ENCODE measurements at places on chromosomes 12 and 14.

DNA sequence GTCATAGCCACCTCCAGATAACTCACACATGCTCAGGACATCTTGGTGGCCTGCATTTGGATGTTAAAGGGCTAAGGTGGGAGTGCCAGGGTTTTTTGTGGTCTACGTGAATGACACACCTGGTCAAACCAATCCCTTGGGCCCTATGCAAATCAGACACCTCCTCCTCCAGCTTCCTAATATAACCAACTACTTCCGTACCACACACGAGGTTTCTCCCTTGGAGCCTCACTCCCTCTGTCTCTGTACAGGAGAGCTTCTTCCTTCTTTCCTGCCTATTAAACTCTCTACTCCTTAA is 19.6 kb downstream of the APOBEC1 start:
- DNase-seq: no peak

GRCh38 chr12:106138633-106139421 is at the start of gene NUAK1:
TSS of gene NUAK1 (minus strand) at chr12:106138954. CDS start at chr12:106138653, 301 bp downstream.
- DNase-seq: no peak

DNA sequence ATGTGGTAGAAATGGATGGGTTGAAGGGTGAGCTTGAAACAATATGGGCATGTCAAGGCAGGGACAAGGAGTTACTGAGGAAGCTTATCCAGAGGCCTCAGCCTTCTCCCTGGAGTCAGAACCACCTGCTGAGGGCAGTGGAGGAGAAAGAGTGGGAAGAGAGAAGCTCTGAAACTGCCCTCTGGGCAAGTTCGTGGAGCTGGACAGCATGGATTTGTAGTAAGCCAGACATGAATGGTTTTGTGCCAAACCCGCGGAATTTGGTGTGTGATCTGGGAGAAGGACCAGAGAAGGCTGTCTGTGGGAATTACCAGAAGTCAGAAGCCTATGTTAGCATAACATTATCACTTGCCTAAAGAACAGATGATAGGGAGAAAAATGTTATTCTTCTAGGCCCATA is 164.8 kb downstream of the SLC41A2 start:
- no peak for DNase-seq

- no peak for DNase-seq
Observed at GRCh38 chr14:69979882-69980281, 100.7 kb downstream of the SMOC1 start.

GRCh38 chr14:106586098-106586704 is 1059.8 kb downstream of the TMEM121 start:
- no peak for DNase-seq

- no peak for DNase-seq
Observed at GRCh38 chr14:61140872-61141271, 140.3 kb downstream of the TMEM30B start.

DNA sequence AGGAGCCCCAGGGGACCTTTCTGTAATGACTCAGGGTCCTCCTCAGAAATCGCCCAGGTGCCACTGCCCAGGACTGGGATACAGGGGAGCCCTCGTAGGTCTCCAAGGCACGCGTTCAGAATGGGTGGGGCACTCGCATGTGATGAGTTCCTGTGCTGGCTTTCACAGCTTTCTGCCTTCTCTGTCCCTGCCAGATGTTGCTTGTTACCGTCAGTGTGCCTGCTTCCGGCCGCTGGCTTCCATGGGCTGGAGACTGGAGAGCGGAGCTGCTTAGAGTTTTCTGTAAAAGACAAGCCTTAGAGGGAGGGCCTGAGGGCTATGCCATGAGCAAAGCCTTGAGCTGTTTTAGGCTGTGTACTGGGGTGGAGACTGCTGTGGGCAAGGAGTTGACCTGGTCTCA is 75.0 kb upstream of the SLC24A4 start:
- no peak for DNase-seq

DNA sequence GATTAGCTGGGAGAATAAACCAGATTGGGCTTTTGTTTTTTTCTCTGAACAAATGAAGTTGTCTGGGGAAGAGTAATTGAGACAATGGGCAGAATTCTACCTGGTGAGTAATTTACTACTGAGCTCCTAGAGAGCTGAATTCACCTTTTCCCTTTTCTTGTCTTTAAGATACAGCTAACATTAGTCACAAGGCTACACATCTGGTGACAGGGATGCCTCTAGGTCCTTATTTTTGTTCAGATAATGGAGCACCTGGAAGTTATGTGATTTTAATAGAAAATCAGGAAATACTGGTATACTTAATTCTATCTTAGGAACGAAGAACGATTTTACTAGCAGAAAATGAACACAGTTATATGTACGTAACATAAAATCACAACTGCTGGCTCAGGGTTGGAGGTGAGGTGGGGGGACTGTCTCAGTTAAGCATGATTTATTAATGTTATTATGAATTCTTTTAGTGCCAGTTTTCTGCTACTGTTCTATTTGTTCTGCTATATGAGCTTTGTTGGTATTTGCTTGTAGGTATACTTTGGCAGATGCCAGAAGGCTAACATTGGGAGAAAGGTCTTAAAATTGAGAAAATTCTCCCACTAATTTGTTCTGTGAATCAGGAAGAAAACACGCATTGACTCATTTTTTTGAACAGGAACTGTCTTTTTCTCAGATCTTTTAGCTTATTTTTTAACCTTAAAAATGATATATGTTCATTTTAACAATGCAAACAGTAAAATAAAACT is 482.7 kb upstream of the RGS6 start:
- no peak for DNase-seq

GRCh38 chr12:68580911-68581310 is 29.8 kb upstream of the RAP1B start:
- no peak for DNase-seq

DNA sequence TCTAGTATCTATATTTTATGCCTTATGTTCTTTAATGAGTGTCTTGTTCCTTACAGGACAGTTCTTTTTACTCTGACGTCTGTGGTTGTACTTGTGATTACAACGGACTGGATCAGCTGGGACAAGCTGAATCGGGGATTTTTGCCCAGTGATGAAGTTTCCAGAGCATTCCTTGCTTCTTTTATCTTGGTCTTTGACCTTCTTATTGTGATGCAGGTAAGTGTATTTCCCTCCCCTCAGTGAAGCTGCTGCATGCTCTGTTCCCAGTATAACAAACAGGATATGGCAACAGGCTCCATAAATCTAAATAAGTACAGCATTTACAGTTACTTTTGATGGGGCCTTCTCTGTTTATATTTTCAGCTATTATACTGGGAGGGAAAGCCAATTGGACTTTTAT is 463.6 kb downstream of the TMEM117 start:
- DNase-seq: no peak

DNA sequence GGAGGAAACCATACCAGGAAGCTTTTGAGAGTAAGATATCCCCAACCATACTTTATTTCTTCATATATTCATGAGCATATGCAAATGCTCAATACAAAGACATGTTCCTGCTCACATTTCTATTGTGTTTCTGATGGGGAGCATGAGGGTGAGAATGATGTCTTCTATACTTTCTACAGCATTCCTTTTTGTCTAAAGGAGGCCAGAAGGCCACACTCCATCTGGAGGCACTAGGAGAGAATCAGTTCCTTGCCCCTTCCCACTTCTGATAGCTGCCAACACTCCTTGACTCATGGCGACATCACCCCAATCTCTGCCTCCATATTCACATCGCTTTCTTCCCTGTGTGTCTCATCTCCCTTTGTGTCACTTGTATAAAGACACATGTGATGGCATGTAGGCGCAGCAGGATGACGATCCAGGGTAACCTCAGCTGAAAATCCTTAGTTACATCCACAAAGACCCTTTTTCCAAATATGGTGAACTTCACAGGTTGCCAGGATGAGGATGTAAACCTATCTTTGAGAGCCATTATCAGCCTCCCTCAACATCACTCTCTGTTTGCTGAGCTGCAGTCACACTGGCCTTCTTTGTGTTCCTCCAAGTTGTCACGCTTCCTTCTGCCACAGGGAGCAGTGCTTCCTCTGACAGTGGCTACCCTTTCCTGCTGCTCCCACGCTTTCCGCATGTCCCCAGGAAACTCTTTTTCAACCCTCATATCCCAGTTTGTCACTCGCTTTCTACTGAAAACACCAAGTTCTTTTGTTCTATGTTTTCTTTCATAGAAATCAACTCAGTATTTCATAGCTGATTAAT is 96.9 kb downstream of the STXBP6 start:
- DNase-seq: no peak

DNA sequence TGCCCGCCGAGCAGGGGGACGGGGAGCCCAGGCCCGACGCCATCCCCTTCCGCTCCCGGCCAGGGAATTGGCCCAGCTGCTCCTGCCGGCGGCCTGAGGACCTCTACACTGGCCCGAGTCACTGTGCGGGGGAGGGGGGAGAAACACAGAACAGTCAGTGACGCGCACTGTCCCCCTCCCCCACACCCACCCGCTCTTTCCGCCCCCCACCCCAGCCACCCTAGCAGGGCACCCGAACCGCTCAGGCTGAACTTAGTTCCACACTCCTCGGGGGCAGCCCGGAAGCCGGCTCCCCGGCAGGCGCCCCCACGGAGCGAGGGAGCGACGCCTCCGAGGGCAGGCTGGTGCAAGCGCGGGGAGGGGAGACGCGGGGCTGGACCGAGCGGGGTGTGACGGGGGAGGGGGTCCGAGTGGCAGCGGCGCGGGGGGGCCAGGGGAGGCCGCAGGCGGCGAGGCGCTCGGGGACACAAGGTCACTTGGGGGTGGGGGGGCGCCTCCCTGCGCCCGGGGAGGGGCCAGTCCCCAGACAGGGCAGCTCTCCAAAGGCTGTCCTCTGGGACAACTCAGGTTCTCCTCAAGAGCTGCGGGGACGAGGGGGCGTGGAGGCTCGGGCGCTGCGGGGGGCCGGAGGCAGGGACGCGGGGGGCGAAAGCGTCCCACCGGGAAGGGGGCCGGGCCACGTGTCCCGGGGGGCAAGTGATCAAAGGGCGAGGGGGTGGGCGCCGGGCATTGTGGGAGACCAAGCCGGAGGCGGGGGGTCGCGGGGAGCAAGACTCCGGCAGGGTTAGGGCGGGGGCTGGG is 648 bp downstream of the CHD4 start:
- no peak for DNase-seq

GRCh38 chr12:20641106-20641505 is 54.0 kb upstream of the SLCO1C1 start:
- DNase-seq: no peak

DNA sequence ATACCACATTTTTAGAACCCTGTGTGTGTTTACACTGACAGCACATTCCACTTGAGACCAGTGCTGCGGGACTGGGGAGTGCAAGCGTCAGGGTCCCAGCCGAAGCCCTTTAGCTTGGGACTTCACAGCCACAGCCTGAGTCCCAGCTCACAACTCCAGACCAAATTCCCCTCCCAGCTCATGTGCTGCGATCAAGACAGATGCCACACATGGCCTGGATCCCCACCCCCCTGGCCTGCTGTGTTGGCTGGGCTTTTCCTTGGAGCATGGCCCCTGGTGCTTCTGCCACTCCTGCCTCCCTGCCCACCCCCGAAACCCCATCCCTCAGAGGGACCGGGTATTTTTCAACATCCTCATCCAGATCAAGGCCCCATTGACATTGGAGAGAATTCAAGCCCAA is 63.7 kb downstream of the WDR20 start:
- no peak for DNase-seq

DNA sequence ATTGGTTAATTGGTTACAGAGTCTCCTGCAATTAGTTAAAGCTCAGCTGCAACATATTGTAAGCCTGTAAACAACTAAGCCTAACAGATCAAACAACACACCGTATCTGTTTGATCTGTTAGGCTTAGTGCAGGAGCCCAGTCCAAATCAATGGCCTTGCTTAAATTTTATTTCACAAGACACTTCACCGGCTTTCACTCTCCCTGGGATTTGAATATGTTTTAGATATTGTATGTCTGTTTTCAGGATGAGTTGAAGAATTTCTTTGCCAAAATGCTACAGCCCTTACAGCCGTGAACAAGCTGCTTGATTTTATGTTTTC is 5.5 kb upstream of the RNASE1 start:
- no peak for DNase-seq

- no peak for DNase-seq
Observed at GRCh38 chr14:25239170-25239569, 189.2 kb upstream of the STXBP6 start.

GRCh38 chr14:38496092-38496491 is 240.2 kb upstream of the CLEC14A start:
- DNase-seq: no peak

GRCh38 chr12:16220120-16220519 is 57.4 kb downstream of the SLC15A5 start:
- no peak for DNase-seq

DNA sequence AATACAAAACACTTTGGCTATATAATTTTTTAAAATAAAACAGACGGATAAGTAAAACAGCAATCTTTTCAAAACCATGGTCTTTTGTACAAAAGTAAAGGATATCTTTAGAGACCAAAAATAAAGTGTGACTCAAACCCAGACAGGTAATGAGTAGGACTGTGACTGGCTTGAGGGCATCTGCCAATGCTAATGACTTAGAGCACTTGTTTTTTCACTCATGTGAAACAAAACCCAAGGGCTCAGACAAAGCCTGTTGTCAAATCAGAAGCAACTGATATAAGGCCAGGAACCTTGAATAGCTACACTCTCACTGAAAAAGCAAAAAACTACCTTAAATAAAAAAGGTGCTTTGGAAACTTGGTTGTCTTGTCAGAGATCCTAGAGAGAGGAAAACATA is 357.4 kb downstream of the TMEM117 start:
- no peak for DNase-seq

- DNase-seq: no peak
Observed at GRCh38 chr14:69539631-69540410, 34.9 kb downstream of the CCDC177 start.

- no peak for DNase-seq
Observed at GRCh38 chr12:78229591-78230101, 399.0 kb downstream of the NAV3 start.

DNA sequence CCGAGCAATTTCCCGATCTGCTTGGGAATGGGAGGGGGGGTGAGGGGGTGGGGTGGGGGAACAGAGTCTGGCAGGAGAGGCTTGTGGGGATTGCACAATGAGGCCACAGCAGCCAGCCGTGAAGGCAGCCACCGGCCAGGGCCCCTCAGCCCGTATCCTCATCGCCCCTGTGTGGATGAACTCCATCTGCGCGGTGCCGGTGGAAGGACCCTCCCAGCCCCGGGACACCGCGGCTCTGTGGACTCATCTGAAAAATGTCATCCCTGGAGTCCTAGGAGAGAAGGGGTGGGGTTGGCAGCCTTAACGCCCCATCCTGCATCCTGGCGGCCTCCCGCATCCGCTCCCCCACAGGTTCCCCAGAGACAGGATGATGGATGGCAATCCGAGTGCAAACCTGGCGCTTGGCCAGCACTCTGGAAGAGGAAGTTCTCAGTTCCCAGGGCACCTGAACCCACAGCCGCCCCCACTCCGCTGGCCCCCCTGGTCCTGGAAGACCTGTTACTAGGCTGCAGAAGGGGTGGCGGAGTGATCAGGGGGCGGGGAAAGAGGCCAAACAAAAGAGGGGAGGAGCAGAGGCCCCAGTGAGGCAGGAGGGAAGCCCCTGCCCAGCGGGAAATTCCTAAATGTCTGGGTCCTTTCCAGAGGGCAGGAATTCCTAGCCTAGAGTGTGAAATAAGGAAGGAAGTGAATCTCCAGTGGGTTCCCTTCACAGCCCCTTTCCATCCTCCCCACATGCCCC is 1.2 kb upstream of the TNFAIP2 start:
- no peak for DNase-seq

DNA sequence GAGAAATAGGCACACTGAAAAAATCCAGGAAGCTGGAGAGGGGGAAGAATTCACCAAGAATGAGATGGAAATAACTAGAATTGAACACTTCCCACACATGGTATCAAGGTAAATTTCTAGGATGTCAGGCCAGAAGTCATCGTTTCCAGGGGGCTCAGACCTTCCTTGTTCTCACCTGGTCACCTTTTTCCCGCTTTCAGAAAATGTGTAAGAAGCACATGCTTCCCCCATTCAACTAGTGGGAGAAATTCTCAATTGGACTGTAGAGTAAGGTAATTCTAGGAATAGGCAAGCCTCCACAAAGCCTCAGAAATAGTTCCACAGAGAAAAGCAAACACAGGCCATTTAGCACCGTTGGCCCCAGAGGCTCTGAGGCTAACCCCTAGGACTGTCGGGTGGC is 2.8 kb upstream of the PTMS start:
- DNase-seq: no peak

Measured in cerebellar nuclear complex (tissue), 1 donor.